ENCODE measurements at places on chromosomes 6 and 20.

DNA sequence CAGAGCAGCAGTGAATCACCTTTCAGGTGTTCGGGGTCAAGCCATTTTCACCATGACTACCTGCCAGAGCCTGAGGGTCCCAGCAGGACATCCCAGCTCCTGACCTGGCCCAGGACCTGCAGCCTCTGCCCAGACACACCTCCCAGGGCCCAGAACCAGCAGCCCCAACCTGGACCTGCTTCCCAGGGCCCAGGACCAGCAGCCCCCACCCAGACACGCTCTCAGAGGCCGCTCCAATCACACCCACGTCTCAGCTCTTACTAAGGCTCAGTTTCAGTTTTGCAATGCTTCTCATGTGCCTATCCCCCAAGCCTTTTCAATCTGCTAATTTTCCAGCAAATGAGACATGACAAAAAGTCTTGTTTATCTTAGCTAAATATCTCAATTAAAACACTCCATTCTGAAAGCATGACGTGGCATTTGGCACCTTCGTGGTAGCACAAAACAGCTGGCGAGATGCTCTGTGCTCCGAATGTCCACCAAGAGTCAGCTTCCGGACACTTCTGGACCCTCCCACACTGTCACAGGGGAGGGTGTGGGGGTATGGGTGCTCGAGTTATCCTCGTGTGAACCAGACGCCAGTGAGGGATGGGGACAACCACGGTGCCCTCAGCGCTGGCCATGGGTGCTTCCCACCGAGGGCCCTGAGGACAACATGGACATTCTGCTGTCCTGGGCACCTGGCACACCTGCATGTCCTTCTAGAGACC is 253.2 kb downstream of the DLL1 start:
- no peak for DNase-seq

DNA sequence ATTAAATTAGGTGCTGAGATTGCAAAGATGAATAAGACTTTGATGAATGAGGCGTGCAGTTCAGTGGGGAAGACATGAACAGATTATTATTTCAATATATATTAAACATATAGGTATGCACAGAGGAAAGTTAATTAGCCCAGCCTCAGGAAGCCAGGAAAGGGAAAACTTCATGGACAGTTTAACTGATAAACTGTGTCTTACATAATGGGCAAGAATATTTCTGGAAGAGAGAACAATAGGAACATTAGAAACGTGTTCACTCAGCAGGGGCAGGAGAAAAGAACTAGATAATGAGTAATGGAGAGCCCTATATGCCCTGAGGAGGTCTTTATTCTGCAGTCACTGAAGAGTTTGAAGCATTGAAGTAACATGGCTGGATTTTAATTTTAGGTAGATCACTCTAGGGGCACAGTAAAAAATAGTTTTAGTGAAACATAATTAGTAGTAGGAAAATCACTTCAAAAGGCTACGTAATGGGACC is 23.6 kb downstream of the CEP57L1 start:
- no peak for DNase-seq

DNA sequence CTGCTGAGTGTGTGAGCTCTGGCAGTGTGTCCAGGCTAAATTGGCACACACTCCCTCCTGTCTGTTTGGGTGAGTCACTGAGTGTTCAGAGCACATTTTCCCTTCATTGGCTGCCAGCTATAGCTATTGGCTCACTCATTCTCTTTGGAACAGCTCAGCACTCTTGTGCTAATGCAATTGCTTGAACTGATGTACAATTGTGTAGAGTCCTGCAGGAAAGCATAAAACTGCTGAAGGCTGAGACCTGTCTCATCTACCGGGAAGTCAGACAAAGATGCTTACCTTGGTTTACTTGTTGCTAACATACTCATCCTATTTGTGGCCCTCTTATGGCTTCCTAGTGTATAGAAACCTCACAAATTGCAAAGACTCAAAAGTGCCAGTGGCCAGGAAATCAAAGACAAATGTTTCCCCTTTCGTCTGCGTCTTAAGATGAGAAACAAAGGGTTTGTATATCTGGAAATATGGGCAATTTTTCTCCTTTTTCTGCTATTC is 351.0 kb downstream of the BCKDHB start:
- peak; percentile 97 for DNase-seq

DNA sequence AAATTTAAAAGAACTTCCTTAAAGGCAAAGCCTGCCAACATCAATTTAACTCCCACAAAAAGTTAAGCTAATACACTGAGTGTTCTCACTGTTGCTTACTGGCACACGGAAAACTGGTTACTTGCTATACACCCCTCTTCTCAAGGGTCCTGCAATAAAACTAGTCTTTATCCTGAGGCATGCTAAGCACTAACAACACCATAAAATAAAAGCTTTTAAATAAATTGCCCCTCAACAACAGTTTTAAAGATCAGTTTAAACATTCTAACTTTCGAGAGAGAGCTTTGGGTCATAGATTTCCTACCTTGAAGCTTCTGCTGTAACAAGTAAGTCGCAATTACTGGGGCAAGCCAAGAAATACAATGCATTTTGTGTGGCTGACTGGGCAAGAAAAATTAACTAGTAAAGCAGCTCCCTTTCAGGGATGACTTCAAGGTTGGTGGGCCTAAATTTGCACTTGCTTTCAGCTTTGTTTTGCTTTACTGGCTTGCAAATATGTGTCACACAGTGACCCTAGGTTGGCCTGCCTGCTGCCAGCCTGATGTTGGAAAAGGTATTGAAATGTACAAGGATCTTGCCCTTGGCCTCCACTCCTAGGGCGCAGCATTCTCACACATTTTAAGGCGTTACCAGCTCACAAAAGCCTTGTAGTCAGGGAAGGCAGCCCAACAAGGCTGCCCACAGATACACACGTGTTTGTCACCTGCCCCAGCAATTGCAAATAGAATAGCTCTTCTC is 4.0 kb upstream of the HEY2 start:
- DNase-seq, result no peak

DNA sequence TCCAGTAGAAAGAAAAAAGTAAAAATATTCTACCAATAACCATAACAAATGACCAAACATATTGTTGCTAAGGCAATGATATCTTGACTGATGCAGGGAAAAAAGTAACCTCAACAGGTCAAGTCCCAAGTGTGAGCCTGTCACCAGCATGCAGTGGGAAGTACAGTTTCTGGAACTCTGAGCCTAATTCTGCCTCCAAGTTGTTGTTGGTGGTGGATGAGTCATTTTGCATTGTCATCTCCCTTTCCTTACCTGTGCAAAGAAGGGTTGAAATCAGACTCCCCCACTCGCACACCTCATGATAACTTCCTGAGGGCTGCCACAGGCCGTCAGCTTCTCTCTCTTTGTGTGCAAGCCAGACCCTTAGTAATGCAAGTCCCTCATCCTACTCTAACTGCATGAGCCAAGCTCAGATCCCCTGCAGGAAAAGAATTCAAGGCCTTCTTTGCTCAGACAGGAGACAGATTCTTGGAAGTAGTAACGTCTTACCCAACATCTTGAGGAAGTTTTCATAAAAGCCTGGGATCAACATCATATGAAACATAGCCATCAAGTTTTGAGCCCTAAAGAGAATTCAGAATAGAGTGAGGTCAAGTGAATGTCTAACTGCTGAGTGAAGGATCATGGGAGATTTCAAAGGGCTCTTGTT is 207.6 kb upstream of the FOXA2 start:
- DNase-seq, result peak; percentile 77

- no peak for DNase-seq
Measured at GRCh38 chr6:142653710-142654420, 291.1 kb downstream of the HIVEP2 start.

DNA sequence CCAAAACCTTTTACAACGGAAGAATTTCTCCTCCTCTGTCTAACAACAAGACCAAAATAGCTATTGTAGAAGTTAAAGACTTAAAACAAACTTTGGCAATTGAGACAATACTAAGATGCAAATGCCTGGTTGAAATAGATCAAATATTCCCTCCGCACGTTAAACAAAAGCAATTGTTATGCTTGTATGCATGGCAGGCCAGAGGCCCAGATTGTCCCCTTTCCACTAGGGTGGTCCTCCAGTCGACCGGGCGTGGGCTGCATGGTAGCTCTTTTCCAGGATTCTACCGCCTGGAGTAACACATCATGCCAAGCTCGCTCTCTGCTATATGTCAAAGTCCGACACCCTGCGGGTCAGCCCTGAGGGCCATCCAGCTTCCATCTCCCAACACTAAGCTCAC is 234.7 kb downstream of the RNGTT start:
- no peak for DNase-seq

DNA sequence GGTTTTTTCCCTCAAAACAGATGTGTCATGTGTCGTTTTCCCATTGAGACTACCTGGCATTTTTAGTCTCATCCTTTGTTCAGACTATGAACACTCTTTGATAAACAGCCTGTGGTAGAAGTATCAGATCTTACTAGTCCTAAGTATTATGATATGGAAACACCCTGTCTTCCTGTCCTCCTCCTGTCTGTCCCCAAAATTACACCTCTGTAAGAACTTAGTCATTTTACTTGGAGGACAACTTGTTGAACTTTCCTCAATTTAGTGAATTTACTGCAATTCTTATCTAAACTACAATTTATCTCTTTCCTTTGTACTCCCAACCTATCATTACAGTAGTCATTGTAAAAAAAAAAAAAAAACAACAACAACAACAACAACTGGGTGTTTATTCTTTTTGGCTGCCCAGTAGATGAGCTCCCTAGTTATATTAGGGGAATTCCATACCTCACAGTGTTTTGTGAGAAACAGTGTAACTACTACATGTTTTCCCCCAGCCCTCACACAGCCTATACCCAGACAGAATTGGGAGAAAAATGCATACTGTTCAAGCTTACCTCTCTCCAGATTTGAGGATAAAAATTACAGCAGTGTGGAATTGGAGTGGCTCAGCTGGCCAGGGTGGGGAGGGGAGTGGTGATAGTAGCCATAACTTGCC is 18.5 kb upstream of the ERVFRD-1 start:
- no peak for DNase-seq

DNA sequence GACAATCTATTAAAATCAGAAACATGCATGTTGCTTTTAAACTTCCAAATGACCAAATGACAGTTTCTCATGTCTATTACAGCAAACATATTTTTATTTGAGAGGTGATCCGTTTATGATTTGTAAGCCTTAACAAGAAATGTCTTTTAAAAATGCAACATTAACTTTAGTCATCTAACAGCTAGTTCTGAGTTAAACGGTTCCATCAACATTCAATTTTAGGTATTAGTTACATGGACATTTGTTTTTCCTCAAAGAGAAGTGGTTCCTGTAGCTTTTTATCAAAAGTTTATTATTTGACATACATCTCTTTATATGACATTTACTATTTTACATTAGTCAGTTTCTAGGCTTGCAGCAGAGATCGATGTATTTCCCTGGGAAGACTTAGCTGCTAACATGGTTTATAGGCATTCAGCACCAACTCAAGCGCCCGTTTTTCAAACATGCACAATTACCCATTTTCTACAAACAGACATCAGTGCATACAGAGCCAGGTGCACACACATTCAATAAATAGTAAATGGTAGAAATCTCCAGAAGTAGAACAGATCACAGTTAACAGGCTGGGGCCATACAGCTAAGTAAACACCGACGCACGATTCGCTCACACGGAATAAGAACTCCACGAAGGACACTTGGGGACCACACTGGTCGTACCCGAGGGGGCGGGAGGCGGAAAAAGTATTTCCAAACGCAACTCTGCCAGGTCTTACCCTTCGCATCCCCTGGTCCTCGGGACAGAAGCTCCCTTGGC is 882 bp downstream of the CNR1 start:
- no peak for DNase-seq

DNA sequence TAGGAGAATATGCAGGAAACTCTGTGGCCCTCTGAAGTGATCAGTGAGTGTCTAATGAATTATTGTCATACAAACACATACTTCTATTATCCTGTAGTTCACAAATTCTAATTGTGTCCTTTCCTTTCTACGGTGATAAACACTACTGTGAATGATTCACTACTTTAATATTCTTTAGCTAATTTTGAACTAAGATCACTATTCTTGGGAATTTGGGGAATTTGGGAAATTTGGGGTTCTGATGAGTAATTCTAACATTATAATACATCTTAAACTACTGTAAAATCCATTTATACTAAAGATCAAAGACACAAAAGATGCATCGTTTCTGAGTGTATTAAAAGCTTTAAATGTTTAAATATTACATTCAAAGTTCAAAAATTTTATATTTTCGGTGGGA is 1287.2 kb upstream of the CITED2 start:
- no peak for DNase-seq

DNA sequence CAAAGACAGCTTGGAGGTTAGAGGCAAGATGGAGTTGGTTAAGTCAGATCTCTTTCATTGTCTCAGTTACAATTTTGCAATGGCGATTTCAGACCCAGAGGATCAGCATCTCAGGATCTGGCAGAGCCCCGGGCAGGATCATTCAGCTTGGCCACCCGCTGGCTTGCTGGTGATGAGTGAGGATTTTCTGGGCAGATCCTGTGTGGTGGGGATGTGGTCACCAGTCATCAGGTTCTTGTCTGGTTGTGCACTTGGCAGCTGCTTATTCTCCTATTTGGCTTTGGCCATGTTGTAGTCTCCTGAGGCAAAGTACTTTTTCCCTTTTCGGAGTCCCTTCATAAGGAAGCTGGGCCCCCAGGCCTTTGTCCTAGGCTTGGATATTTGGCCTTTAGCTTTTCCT is 953.9 kb downstream of the KIF16B start:
- no peak for DNase-seq

GRCh38 chr20:46279103-46279502 is 29.2 kb downstream of the CDH22 start:
- no peak for DNase-seq

GRCh38 chr6:33895296-33895695 is 91.5 kb upstream of the MLN start:
- no peak for DNase-seq

- DNase-seq, result peak; percentile 58
Measured at GRCh38 chr6:135675862-135676261, 175.6 kb upstream of the PDE7B start.

Data from fibroblast of pulmonary artery (primary cell).